ENCODE measurements at places on chromosomes 2 and 18.

- DNase-seq = no peak
Measured at GRCh38 chr18:78736015-78736690, 243.5 kb upstream of the SALL3 start.

GRCh38 chr18:62744076-62744968 lies 29.0 kb downstream of the PHLPP1 start:
- DNase-seq = no peak

DNA sequence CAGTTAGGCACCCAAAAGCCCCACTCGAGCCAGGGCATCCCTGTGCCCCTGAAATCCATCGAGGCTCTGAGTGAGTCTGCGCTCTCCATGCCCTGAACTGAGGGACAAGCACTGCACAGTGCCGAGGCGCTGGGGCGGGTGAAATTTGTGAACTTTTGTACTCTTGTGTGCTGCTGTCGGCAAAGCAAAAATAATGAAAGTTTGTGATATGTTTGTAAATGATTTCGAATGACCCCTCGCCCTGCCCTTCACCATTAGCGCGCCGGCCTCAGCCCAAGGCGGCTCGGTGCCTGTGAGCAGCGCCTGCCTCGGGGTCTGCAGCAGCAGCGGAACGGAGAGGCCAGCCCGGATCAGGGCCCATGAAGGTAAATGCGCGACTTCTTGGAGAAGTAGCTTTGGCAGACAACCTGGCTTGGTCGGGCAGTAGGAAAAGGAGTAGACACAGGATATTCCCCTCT lies 1.8 kb upstream of the HOXD4 start:
- DNase-seq = no peak

DNA sequence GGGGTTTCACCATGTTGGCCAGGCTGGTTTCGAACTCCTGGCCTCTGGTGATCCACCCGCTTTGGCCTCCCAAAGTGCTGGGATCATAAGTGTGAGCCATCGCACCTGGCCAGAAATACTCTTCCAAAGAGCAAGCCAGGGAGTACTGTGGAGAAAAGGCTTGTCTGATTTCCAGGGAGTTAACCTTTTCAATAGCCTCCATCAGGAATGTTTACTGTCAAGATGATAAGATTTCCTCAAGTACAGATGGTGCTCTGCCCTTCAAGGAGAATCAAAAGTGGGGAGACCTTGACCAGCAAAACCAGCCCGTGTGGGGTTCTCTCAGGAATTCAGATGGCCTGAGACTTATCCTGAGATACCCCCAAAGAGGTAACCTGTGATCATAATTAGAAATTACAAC lies 237.2 kb downstream of the PRKCE start:
- no peak for DNase-seq

DNA sequence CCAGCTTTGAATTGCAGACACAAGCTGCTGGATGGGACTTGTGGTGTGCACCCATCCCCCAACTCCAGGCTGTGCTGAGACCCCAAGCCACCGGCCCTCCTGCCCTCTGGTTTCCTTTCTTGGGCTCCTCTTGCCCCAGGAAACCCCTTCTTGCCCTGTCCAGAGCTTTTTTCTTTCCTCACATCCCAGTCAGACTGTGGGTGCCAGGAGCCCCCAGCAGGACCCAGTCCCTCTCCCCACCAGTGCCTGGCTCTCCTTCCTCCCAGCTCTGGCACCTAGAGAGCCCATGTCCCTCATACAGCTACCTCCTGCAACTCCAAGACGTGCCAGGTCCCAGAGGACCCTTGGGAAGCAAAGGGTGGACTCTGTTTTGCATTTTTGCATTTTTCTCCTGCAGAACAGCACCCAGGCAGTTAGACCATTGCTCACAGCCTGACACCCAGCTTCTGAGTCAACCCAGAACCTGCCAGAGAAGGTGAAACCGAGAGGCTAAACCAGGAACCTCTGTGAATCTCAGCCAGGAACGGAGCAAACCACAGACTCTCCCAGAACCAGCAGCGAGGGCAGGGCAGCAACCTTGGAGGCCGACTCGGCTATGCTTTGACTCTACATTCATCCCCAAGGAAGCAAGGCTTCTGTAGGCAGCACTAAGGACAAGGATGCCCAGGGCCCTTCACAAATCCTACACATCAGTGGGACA lies 221.1 kb downstream of the ANAPC1 start:
- DNase-seq = no peak

DNA sequence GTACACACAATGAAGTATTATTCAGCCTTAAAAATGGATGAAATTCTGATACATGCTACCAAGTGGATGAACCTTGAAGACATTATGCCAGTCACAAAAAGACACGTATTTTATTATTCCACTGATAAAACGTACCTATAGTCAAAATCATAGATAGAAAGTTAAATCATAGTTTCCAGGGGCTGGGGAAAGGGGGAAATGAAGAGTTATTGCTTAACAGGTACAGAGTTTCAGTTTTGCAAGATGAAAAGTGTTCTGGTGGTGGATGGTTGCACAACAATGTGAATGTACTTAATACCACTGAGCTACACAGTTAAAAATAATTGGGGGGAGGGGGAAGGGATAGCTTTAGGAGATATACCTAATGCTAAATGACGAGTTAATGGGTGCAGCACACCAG lies 279.0 kb upstream of the STON1 start:
- DNase-seq = no peak

- DNase-seq = no peak
Measured at GRCh38 chr18:67331857-67332256, 184.7 kb downstream of the DSEL start.

GRCh38 chr2:7288484-7288883 lies 371.3 kb downstream of the RNF144A start:
- DNase-seq = no peak

DNA sequence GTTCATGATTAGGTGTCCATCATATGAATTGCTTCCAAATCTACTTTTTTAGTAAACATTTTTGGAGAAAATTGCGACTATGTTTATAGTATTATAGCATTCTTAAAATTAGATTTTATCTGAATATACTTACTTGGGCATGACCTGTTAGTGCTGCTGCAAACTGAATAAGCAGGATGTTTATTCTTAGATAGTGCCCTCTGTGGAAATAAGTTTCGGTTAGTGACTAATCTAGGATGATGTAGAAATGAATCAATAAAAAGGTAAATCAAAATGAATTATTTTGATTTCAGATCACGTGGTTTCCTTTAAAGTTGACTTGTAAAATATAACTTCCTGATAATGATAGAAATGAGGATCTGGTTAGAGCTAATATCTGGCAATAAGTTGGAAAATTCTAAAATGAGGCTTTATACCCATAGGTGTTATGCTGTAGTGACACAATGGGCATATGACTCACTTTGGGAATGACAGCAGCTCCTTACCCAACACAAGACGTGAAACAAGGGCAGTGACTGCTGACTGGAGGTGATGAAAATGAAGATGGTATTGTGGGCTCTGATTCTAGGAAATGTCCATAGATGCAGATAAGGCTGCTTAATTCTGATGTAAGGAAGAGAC lies 165.8 kb upstream of the TCF4 start:
- no peak for DNase-seq

GRCh38 chr18:58761241-58761969 lies 90.1 kb downstream of the MALT1 start:
- no peak for DNase-seq

All from muscle of arm (tissue), 14 donors.